ENCODE measurements at places on chromosomes 6 and 20.

DNA sequence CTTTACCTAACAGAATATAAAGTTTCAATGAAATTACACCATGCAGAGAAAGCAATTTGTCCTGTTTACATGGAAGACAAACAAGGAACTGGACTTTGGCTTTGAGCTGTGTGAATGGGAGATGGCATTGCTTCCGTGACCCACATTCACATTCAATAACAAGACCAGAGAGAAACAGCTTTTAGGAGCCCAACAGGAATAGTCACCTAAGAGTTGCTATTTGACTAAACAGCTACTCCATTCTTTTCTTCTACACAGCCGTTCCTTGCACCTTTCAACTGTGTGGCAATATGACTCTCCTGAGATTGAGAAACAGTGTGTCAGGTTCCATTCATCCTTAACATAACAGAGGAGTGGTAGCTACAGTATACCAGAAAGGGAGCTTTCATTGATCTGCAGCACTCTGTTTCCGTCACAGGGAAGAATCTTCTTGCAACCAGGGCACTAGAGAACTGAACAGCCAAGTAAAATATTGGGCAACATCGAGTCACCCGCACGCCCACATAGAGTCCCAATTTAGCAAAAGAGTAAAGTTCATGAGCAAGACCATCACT is 355.1 kb downstream of the HAO1 start:
- DNase-seq, result no peak

GRCh38 chr20:54231036-54231435 is 23.1 kb downstream of the PFDN4 start:
- no peak for DNase-seq

DNA sequence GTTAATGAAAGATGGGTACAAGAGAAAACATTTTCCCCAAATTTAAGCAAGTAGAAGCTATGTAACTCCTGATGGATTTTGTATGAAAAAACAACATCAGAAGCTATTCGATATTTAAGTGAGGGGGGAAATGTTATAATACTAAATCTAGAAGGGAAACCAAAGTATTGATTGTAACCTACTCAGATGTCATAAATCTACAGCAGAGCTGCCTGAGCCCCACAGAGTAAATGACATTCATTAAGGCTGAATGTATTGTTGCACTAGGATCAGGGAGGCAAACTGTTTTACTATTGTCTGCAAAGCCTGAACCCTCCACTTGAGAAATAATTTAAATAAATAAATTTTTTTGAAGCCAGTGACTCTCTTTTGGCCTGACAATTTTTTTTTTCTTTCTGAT is 19.3 kb downstream of the ANKRD6 start:
- DNase-seq, result no peak

DNA sequence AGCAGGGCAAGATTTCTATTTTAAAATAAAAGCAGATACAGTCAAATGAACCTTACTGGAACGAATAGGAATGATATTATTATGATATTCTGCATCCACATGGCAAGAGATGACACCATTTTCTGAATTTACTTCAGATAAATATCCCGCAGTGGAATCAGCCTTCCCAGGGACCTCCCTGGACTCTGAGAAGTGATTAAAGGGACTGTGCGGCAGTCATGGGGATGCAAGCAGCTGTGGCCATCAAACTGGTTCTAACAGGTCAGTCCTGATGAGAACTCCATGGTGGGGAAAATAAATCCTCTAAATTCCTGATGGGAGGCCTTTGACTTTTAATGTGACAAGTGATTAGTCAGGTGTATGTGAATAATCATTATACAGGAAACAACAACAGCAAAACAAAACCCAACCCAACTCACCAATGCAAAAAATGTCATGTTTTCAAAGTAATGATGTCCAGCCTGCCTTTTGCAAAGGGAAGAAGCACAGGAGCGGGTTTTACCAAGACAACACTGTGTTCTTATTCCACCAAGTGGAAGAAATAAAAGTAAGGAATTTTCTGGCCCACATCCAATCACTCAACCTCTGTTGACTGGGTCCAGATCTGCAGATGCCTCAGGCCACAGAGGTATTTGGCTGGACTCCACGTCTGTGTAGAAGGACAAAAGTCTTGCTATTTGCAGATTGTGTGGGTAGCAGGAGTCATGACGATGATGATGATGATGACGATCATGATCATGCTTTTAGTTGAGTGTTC is 61.9 kb upstream of the CITED2 start:
- DNase-seq, result no peak

DNA sequence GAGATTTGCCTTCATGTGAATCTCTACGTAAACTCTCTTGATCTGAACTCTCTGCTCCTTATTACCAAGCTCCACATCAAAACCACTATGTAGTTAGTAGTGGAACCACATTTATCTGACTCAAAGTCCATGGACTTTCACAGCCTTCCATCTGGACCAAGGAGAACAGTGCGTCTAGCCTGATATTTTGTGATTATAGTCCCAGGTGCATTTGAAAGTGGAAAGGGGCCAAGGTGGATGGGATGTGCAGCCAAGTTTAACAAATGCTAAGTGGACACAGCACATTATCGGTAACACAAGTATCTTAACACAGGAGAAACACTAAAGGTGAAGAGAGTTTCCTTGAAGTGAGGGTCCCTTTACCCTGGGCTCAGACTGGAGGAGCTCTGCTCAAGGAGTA is 281.2 kb upstream of the SGK1 start:
- DNase-seq, result no peak

DNA sequence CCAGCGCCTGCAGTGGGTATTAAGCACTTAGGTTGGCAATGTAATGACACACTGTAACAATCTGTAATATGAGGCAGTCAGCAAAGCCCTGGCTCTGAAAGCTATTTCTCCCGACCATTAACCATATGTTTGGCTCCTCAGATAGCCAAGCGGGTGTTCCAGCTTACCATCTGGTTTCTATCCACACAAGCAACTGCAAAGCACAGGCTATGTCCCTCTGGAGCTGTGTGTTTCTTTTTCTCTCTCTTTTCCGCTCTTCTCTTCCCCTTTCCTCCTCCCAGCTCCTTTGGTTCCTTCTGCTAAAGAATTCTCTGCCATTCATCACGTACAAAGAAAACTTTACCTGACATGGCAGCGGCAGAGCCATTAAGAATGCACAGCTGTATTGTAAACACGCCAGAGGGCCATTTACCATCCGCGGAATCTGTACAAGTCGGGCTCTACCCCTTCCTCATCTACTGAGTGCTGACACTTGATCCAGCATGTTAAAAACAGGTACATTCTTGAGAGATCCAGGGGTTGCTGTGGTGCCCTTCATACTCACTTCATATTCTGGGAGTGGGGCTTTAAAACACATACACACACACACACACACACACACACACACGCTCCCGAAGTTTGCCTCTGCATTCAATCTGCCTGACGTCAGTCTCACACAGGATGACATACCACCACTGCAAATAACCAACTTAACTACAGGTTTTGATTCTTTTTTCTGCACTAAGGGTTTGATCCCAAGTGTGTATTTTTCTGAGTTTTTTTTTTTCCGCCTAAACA is 77.2 kb downstream of the BACH2 start:
- no peak for DNase-seq
